PC-9 (cell line): ENCODE measurements at places on chromosomes 11 and 22.
A peak's percentile ranks its signal among the peaks of the same experiment; 100 is the strongest.

DNA sequence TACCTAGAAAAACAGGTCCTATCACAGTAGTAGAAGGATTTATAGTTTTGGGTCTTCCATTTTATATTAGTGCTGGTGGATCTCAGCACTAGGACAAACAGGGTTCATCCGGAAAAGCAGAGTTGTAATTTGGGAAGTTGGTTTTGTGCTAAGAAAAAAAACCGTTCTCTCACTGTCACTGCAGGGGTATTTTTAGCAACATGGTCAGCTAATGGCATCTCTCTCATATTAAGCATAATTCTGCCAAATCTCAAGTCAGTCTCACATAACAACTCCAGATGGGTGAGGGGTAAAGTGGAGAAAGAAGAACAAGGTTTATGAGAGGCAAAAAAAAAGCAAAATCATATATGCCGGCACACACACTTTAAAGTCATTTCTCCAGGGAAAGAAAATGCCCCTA, 51.6 kb upstream of the GDPD4 start:
- no peak for DNase-seq

GRCh38 chr22:40714499-40715337, 35.4 kb downstream of the MCHR1 start:
- DNase-seq: peak; percentile 98

DNA sequence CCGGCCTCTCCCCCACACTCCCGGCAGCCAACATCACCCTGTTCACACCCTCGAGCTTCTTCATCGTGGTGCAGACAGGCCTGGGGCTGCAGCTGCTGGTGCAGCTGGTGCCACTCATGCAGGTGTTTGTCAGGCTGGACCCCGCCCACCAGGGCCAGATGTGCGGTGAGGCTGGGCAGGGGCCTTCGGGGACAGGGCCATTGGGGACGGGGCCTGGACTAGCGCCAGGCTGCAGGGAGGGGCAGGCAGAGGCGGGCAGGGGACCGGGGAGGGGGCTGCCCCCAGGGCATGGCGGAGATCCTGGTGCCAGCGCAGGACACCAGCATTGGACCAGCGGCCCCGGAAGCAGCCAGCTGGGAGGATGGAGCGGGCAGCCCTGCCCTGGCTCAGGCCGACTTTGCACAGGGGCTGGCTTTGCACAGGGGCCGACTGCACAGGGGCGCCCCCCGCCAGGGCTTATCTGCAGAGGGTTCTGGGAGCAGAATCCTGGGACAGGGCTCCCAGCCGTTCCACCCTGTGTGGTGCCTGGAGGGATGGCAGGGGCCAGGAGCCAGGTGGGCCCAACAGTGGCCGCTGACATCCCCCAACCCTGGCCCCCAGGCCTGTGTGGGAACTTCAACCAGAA, 8.6 kb downstream of the MUC5B start:
- DNase-seq: no peak

- DNase-seq: no peak
Observed at GRCh38 chr11:70201882-70202861, 924 bp upstream of the FADD start.

- peak; percentile 71 for DNase-seq
Observed at GRCh38 chr11:12673924-12674570, at the start of gene TEAD1. Gene TEAD1 (plus strand): TSS chr11:12674421.

DNA sequence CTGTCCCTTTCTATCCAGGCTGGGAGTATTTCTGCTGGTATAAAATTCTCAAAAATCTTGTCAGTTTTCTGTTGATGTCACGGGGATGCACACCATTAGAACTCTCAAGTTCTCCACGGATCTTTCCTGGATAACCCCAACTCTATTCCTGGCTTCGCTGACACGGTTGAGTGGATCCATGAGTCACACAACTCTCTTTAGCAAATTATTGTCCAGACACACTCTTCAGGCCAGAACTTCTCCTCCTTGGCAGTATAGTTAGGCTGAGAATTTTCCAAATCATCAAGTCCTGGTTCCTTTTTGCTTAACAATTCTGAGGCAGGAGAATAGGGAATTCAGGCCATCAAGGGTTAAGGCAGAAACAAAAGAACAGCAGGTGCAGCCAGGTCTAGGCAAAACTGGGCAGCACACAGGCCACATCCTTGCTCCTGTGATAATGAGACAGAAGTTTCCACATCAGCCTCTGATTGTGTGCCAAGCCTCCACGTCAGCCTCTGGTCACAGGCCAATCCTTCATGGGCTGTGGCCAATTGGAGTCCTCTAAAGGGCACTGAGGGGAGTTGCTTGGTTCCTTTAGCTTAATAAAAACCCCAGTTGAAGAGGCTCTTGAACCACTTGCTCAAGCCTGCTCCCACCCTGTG, 5.7 kb upstream of the ACAT1 start:
- peak; percentile 21 for DNase-seq

GRCh38 chr11:65194564-65194963, 12.8 kb downstream of the CAPN1 start:
- DNase-seq: no peak

DNA sequence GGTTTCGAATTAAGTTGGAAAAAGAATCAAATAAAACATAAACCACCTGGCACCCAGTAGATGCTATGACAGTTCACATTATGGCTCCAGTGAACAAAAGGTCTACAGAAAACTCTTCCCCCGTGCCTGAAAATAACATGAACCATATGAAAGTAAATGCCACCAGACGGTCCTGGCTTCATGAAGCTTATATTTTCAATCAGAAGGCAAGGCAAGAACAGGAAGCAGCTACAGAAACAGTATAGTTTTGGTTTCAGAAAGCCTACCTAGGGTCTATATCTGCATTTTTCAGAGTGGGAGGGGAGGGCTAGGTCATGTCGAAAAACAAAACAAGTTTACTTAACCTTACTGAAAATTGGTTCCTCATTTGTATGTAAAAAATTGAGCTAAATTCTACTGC, 9.8 kb downstream of the RAB30 start:
- no peak for DNase-seq

DNA sequence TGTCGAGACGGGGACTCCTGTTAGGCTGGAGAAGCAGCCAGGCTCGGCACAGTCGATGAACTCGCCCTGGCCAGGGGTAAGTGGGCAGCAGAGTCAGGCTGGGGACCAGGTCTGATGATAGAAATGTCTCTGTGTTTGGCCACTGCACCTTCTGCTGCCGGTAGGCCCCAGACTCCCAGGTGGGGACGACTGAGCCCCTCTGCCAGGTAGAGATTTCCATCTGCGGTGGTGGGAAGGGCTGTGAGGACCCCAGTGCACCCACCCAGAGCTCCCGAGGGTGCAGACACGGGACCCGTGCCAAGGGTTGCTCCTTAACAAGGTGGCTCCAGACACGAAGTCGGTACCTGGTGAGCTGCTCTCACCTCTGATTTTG, 862.5 kb downstream of the TBC1D22A start:
- DNase-seq: no peak
